ENCODE measurements at places on chromosomes 3 and 15.

GRCh38 chr3:135895106-135895733 lies 70.3 kb upstream of the PPP2R3A start:
- peak; percentile 38 for DNase-seq

GRCh38 chr3:48427630-48427962 lies 2.3 kb downstream of the PLXNB1 start:
- no peak for DNase-seq

- DNase-seq: no peak
Observed at GRCh38 chr3:144289057-144289456, 317.4 kb downstream of the DIPK2A start.

GRCh38 chr3:122536632-122537001 lies 21.9 kb upstream of the KPNA1 start:
- no peak for DNase-seq

GRCh38 chr3:45309876-45310275 lies 78.5 kb upstream of the LARS2 start:
- no peak for DNase-seq

GRCh38 chr15:85955501-85956391 lies 123.9 kb upstream of the AGBL1 start:
- no peak for DNase-seq

GRCh38 chr15:76199106-76200082 lies 111.9 kb downstream of the ETFA start:
- no peak for DNase-seq

GRCh38 chr3:18531662-18532061 lies 106.5 kb upstream of the SATB1 start:
- DNase-seq: no peak

GRCh38 chr3:142445816-142446254 lies 2.0 kb downstream of the XRN1 start:
- no peak for DNase-seq

- no peak for DNase-seq
Observed at GRCh38 chr3:99393961-99394360, 244.4 kb upstream of the COL8A1 start.

GRCh38 chr3:29693863-29694262 lies 413.0 kb downstream of the RBMS3 start:
- no peak for DNase-seq

DNA sequence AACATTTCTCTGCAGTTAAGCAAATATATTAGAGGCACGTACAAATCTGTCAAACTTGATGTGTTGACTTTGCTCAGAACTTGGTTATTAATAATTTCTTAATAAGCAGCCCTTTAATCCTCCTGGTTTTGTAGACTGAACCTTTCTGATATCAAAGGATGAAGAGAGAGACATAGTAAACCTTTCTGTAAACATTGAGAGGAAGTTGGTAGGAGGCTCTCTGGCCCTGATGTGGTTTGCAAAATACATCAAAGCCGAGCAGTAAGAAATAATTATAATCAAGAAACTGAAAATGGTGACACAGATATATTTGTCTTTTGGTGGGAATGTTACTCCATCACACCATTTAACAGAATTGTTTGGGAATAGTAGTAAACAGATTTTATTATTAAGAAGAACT lies 111.9 kb downstream of the OXSM start:
- no peak for DNase-seq

- peak; percentile 64 for DNase-seq
Observed at GRCh38 chr15:51736751-51737521, 519 bp downstream of the LYSMD2 start.

DNA sequence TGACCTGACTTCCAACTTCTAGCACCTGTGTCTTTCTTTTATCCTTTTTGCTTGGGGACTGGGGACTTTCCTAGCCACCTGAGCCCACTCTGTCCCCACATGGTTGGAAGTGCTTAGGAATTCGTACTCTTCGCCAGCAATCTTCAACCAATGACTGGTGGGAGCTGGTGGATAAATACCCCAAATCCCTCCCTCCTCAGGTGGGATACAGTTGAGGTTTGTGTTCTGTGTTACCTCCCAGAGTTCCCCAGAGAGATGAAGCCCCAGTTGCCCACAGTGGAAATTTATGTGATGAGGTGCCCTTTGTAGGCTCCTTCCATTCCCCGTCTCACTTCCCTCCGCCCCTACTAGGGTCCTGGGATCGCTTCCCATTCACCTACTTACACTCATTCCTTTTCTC lies 40.1 kb upstream of the CFAP161 start:
- DNase-seq: no peak

- DNase-seq: no peak
Observed at GRCh38 chr3:153266619-153267018, 104.6 kb downstream of the RAP2B start.

DNA sequence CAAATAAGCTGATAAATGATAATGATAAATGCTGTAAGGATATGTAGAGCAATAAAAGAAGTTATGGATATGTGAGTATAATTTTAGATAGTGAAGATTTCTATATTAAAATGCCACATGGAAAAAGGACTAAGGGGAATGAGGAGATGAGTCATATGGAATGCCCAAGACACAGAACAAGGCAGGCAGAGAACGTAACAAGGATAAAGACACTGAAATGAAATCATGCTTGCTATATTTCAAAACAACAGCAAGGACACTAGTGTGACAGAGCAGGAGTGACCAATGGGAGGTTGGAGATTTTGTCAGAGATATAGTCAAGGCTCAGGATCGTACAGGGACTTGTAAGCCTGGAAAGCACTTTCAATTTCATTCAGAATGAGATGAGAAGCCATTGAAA lies 621.5 kb upstream of the SEMA6D start:
- DNase-seq: no peak

DNA sequence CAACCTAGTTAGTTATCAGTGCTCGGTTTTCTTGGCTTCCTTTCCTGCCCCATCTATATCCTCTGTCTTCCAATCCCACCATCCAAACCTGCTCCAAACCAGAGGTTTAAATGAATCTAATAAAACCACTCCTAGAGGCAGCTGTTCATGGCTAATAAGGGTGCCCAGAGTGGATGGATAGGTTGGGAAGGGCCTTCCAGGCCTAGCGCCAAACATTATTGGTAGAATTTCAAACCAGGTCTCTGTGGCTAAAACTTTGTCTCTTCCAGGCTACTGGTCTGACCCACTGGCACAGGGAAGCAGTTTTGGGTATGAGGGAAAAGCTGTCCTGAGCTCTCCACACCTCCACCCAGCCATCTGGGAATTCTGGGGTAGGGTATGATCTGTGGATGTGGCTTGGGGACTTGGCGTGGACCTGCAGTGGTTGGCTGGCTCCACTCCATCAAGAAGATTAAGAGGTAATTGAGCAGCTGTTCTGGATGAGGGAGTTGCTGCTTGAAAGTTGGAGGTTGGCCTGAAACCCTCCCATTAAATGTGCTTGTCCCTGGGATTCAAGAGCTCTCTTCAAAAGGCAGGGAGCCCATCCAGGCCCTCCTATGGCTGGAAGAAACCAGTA lies 29.3 kb upstream of the INSYN1 start:
- DNase-seq: no peak

GRCh38 chr3:38247366-38248035 lies 18.1 kb upstream of the SLC22A13 start:
- DNase-seq: no peak

- no peak for DNase-seq
Observed at GRCh38 chr3:188415196-188415595, 261.2 kb downstream of the LPP start.

GRCh38 chr3:194395212-194395611 lies 3.9 kb downstream of the GP5 start:
- no peak for DNase-seq

- DNase-seq: no peak
Observed at GRCh38 chr3:157906627-157907026, 199.6 kb downstream of the SHOX2 start.

DNA sequence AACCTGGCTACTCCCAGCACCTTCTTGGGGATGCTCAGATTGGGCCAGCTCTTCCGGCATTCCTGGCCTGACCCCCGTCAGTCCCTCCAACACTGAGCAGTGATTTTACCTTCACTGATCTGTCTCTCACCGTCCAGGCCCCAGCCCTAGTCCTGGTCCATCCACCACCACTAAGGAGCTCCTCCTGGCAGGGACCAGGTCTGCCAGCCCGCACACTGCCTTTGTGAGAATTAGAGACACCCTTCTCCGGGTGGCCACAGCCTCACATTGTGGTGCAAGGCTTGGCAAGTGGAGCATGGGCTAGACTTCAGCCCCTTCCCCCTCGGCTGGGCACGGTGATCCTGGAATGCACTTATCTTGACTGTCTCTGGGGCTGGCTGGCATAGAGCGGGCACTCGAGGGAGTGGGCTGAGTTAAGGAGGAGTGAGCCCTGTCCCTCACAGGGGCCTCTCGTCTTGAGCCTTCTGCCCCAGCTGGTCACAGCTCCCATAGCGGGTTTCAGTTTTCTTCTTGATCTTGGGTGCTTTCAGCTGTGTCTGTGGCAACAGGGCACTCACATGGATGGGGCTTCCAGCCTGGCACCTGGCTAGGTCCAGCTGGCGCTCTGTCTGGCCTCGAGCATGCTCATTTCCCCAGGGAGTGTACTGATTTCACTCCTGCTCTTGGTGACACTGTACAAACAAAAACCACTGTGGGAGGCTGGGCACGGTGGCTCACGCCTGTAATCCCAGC lies 53.9 kb downstream of the LINGO1 start:
- DNase-seq: no peak

- DNase-seq: no peak
Observed at GRCh38 chr15:67794832-67795574, 30.3 kb upstream of the SKOR1 start.

DNA sequence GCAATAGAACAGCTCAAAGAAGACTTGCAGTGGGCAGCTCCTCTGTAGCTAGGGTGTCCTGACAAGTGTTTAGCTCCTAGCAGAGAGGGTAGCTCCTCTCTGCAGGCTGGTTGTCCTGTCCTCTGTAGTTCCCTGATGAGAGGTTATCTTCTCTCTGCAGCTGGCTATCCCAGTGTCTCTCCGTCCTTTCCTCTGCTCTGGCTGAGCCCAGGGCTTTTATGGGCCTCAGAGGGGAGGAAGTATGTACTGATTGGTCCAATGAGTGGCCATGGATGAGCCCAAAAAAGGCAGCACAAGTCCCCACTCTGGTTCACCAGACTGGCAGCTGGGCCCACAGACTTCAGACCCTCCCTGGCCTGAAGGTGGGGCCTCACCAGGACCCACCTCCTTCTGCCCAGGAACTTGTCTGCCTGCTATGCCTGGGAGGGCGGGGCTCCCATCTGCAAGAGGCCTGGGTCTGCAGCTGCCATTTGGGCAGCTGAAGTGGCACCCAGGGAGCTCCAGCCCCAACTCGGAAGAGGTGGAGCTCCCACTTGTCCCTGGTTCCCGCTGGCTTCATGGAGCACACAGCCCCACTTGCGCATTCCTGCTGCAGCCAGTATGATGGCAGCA lies 27.2 kb upstream of the MEX3B start:
- no peak for DNase-seq

DNA sequence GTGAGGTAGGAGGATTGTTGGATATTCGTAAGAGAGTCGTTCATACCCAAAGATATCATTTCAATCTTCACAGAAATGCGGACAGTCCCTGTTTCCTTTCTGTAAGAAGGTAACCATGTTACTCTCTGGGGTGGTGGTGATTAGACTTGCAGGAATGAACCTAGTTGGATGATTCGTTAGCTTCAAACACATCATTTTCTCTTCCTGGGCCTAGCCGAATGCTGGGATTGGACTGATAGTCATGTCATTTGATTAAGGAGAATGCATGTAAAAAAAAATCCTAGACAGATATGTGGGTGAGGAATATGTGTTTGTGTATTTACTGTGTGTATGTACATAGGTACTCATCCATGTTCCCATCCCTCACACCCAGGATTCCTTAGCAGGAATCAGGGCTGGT lies 12.4 kb downstream of the SLCO3A1 start:
- DNase-seq: no peak

DNA sequence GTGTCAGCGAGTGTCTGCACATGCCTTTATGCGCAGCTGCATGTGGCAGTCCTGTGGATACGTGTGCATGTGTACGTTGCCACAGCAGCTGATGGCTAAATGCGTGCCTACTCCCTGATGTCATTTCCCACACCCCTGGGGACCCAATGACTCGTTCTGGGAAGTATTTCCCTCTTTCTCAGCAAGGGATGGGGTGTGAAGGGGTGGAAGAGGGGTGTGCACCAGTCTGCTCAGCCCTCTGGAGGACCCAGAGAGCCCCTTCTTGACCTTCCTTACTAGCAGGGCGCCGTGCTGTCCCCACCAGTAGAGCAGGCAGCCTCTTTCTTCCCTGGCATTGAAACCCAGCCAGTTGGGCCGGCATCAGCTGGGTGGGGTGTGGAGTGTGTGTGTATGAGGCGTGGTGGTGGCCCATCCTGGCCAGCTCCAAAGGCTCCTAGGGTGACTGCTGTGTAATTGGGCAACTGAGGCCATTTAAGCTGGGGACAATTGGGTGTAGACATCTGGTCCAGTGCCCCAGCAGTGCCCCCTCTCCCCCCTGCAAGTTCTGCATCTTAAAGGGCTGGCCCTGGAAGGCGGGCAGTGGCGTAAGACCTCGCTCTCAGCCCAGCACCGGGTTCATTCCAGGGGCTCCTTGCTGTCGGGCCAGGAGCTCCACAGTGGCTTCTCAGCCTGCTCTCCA lies 19.2 kb downstream of the SNX33 start:
- no peak for DNase-seq

Measured in activated CD4-positive, CD25-positive, alpha-beta regulatory T cell treated with anti-CD3 and anti-CD28 coated beads, Interleukin-2, amount 50 U/mL, for 72 hours (primary cell).